Pericardium fibroblast (primary cell): ENCODE measurements at places on chromosomes 2 and 18. TPM values are rescaled to one million over a fixed set of nuclear protein-coding genes. Genes with fewer than 3 reads are reported as not detected.

The DSC2 gene
- 0.09 and 3.7 TPM in 2 replicates for total RNA-seq

The RAB6D gene
- not detected in 2 replicates for total RNA-seq

The CHRND gene
- total RNA-seq: 0.26 TPM in 1 of 2 replicates, not detected in the other

The FEV gene
- total RNA-seq: not detected in 2 replicates

The NEU2 gene
- total RNA-seq: not detected in 2 replicates

The KYNU gene
- not detected in 2 replicates for total RNA-seq

The LIMS4 gene
- total RNA-seq: 0.17 and 11.2 TPM in 2 replicates

The RBKS gene
- 1.6 and 1.7 TPM in 2 replicates for total RNA-seq

The PTH2R gene
- total RNA-seq: not detected in 2 replicates

The NAT8 gene
- total RNA-seq: not detected in 2 replicates

The ANKRD30B gene
- total RNA-seq: not detected in 2 replicates
